Endothelial cell (in vitro differentiated cells): ENCODE measurements at places on chromosomes 12 and 14. TPM values are rescaled to one million over a fixed set of nuclear protein-coding genes. Genes with fewer than 3 reads are reported as not detected.

The PRH2 gene
- not detected for total RNA-seq

GRCh38 chr14:65075628-65076325 is 26.5 kb downstream of the MAX start:
- DNase-seq = no peak
- H3K27ac ChIP-seq = no peak overlapping the region
- peaks cover 36% of the 10 kb centered on the region for H3K4me1 ChIP-seq
- peaks cover 45% of the 10 kb centered on the region for H3K36me3 ChIP-seq

DNA sequence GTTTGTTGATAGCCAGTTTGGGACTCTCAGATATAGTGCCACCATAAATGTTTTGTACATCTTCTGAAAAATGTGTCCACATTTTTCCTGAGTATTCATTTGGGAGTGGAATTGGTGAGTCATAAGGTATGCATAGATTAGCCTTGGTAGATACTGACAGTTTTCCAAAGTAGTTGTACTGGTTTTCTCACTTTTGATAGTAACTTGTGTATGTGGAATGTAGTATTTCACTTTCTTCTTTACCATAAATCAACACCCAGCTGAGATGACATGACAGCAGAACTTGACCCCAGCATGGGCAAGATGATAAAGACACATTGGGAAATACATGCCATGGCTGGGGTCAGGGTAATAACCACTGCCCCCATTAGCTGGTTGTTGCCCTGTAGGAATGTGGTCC is 5.4 kb downstream of the FBXW8 start:
- H3K27me3 ChIP-seq = no peaks in the 10 kb centered on the region
- DNase-seq = no peak
- H3K4me1 ChIP-seq = peaks cover 31% of the 10 kb centered on the region
- no peaks in the 10 kb centered on the region for H3K36me3 ChIP-seq
- H3K27ac ChIP-seq = no peak overlapping the region
- no peak overlapping the region for H3K4me3 ChIP-seq

GRCh38 chr14:82778601-82779000 is 1244.9 kb upstream of the SEL1L start:
- no peaks in the 10 kb centered on the region for H3K4me1 ChIP-seq
- no peak for DNase-seq
- H3K4me3 ChIP-seq = no peak overlapping the region
- H3K27ac ChIP-seq = no peak overlapping the region

GRCh38 chr14:50334211-50334610 is 22.1 kb downstream of the DMAC2L start:
- H3K4me1 ChIP-seq = peaks cover 35% of the 10 kb centered on the region
- DNase-seq = no peak
- no peaks in the 10 kb centered on the region for H3K27me3 ChIP-seq
- no peaks in the 10 kb centered on the region for H3K36me3 ChIP-seq
- H3K4me3 ChIP-seq = no peak overlapping the region
- peak overlapping the region; percentile 98 for H3K27ac ChIP-seq
